ENCODE measurements at places on chromosomes 3 and 15. TPM values are rescaled to one million over a fixed set of nuclear protein-coding genes. Genes with fewer than 3 reads are reported as not detected.

The MDFIC2 gene
- total RNA-seq = not detected

The SLC28A1 gene
- not detected for total RNA-seq

DNA sequence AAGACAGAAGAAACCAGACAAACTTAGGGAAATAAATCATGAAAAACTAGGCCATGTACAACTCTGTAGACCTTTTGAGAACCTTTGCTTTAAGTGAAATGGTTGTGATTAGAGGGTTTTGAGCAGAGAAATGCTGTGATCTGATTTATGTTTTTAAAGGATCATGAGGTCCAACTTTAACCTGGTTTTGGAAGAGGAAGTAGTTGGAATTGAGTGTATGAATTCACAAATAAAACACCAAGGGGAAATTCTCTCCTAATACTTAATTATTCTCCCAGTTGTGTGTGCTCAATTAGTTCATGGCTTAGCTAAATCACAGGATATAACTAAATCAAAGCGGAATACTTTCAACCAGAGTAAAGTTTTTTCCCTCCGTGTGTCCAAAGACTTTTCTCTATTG lies 45.5 kb upstream of the MCF2L2 start:
- DNase-seq = no peak

- DNase-seq = no peak
Observed at GRCh38 chr3:87206635-87207034, 20.5 kb upstream of the CHMP2B start.

- DNase-seq = no peak
Observed at GRCh38 chr15:36608180-36608579, 28.8 kb downstream of the CDIN1 start.

GRCh38 chr3:191774485-191774884 lies 313.5 kb downstream of the PYDC2 start:
- peak; percentile 97 for DNase-seq

GRCh38 chr3:42500091-42500490 lies 2.4 kb upstream of the VIPR1 start:
- DNase-seq = peak; percentile 73

- no peak for DNase-seq
Observed at GRCh38 chr15:68345481-68345880, 67.9 kb downstream of the FEM1B start.

GRCh38 chr3:136277634-136278033 lies 27.5 kb downstream of the PCCB start:
- DNase-seq = peak; percentile 21
